ENCODE measurements at places on chromosomes 1 and 21.

- DNase-seq: no peak
Measured at GRCh38 chr1:240343045-240343444, 251.4 kb downstream of the FMN2 start.

- no peak for DNase-seq
Measured at GRCh38 chr21:21034036-21034435, 35.8 kb downstream of the NCAM2 start.

GRCh38 chr1:153678519-153679336, at the start of gene NPR1:
Gene NPR1, plus strand, starts transcription at chr1:153678688. Its CDS starts 421 bp downstream, at chr1:153679109.
- DNase-seq: no peak

DNA sequence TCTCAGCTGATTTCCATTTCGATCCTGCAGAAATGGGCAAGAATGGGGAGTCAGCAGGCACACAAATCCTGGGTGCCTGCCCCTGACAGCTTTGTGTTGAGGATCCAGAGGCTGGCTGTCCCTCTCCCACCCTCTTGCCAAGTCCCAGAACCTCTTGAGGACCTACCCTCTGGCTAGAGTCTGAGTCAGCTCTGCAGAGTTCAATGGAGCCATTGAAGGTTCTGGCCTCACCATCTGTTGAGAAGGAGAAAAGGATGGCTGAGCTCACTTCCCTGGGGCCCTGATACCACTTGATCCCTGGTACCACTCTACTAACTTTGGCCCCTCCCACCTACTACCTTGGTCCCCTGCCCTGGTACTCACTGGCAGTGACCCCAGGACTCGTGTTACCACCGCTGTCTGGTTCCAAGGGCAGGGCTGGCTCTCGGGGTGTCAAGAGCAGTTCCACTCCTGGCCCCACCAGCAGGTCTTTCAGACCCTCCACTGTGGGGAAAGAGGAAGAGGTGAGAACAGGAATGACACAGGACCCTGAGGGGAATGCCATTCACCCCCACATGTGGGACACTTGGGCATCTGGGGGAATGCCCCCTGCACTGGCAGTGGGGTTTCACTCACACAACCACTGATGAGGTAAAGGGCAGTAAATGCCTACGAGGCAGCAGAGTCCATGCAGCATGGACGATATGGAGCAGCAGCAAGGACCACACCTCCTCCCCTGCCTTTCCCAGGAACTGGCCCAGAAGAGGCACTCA, 10.5 kb downstream of the RXFP4 start:
- DNase-seq: no peak

GRCh38 chr21:41418393-41418792, 7.6 kb upstream of the MX1 start:
- no peak for DNase-seq

GRCh38 chr1:107683683-107684082, 281.3 kb downstream of the VAV3 start:
- DNase-seq: no peak

All from NCI-H446 (cell line).